ENCODE measurements at places on chromosomes 1 and 21.
A peak's percentile ranks its signal among the peaks of the same experiment; 100 is the strongest.

DNA sequence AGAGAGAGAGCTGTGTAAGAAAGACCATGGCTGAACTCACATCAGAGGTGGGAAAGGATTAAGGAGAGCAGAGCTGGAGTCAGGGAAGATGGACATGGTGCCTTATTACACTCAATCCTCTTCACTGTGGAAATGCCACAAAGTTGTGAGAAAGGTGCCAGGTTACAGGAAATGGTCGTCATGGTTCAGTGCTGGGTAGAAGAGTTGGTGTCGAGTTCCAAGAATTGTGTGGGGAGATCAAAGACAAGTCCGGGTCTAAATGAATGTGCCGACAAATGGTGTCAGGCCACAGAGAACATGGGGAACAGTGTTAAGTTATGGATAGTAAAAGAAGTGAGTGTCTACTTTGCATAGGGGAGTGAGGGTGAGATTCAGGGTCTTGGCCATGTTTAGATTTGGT, 40.9 kb downstream of the LAMC2 start:
- DNase-seq, result no peak
- H3K4me3 ChIP-seq, result no peak overlapping the region
- H3K27me3 ChIP-seq, result 0 out of 2 replicates have a peak, but pooled peaks cover 1% of the 10 kb centered on the region
- H3K4me1 ChIP-seq, result peaks cover 46% of the 10 kb centered on the region
- no peak overlapping the region for H3K27ac ChIP-seq

- H3K27ac ChIP-seq, result no peak overlapping the region
- H3K36me3 ChIP-seq, result no peaks in the 10 kb centered on the region
- H3K4me1 ChIP-seq, result peaks cover 7% of the 10 kb centered on the region
Measured at GRCh38 chr1:24253571-24253970, 65.6 kb upstream of the GRHL3 start.

DNA sequence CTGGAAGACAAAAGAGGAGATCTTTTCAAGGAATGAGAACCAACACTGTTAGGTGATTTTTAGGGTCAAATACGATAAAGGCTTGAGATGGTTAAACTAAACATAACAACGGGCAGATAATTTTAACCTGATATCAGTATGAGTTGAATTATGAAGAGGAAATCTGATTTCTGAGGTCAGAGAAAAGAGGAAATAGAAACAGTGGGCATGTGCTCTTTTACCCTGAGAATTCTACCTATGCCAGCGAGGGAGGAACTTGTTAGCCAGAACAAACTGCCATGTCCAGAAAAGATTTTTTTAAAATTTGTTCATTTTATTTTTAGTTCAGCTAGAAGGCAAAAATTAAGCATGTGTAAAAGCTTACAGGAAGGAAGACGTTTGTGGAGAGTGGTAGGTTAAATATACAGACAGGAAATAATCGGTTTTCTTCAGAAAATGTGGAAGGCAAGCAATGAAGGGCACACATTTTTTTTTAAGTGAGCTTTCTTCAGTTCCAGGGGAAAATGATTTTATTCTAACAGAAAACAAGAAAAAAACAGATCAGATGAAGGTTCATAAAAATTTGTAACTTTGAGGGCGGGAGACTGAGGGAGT, 1745.3 kb downstream of the MRPL39 start:
- no peaks in the 10 kb centered on the region for H3K36me3 ChIP-seq
- H3K27me3 ChIP-seq, result no peaks in the 10 kb centered on the region

DNA sequence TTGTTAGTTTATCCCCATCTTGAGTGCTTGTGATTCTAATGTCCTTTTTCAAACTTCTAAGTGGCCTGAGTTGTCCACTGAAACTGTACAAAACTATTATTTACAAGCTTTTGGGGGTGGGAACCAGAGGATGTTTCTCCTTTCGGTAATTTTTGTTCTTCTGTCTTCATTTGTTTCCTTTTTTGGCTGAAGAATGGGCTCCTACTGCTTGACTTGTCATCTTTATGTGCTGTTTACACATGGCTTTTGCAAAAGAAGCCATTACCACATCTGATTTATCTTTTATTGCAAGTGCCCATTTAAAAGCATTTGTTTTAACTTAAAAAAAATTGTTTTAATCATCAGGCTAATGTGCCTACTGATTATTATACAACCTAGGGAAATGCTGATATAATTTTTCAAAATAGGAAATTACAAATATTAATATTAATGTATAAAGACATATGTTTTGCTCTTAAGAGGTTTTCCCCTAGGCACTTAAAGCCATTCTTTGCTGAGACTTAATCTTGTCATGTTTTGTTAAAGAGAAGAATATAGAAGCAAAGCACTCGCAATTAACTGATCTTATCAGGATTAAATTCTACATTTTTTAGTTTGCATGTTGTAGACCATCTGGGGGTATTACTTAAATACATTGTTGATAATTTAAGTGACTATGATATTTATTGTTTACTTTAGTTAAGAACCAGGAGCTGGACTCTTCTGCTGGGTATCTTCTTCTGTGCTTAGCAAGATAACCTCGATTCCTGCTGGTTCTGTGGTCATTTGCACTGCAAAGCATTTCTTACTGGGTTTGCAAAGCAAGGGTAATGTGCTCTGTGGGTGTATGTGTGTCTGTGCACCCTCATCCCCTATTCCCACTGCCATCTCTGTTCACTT, 40.1 kb downstream of the TMEM200B start:
- H3K36me3 ChIP-seq, result no peaks in the 10 kb centered on the region
- H3K4me1 ChIP-seq, result no peaks in the 10 kb centered on the region
- no peak for DNase-seq
- H3K4me3 ChIP-seq, result no peak overlapping the region
- no peak overlapping the region for H3K27ac ChIP-seq

DNA sequence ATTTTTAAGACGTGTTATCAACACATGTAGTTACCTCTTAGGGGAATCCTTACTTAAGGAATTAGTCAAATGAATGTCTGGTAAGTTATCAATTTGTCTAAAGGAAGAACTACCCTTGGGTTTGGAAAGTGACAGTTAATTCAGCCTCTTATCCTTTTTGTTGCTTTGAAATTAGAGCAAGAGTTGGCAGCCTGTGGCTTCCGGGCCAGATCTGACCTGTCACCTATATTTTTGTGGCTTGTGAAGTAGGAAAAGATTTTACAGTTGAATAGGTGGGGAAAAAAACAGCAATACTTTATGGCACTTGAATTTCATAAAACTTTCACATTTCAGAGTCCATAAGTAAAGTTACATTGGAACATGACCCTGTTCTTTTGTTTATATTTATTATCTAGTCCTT, 5.5 kb downstream of the MRPS6 start:
- no peak overlapping the region for H3K4me3 ChIP-seq
- H3K27ac ChIP-seq, result peak overlapping the region; percentile 16
- no peak for DNase-seq
- no peaks in the 10 kb centered on the region for H3K27me3 ChIP-seq
- peaks cover 79% of the 10 kb centered on the region for H3K36me3 ChIP-seq

DNA sequence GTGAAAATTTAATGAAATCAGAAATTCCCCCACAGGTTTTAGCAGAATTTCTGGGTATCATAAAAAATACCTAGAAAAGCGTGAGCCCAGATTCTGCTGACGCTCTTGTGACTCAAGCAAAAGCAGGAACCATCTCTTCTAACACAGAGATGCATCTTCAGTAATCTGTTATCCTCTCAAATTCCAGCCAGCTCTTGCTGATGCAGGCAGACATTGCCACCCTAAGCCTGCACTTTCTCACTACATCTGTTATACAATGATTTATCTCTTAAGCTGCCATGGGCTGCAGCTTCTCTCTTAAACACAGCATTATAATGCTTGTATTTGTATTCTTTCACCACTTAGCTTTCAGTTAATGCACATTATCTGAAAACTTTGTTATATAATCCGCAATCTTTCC, 113.0 kb upstream of the RGS1 start:
- H3K27ac ChIP-seq, result no peak overlapping the region
- H3K27me3 ChIP-seq, result peaks cover 9% of the 10 kb centered on the region
- no peaks in the 10 kb centered on the region for H3K36me3 ChIP-seq
- no peak for DNase-seq
- no peaks in the 10 kb centered on the region for H3K4me1 ChIP-seq
- no peak overlapping the region for H3K4me3 ChIP-seq

- H3K27ac ChIP-seq, result no peak overlapping the region
- H3K36me3 ChIP-seq, result no peaks in the 10 kb centered on the region
- H3K4me1 ChIP-seq, result no peaks in the 10 kb centered on the region
- H3K4me3 ChIP-seq, result no peak overlapping the region
- no peaks in the 10 kb centered on the region for H3K27me3 ChIP-seq
Measured at GRCh38 chr1:232620356-232620969, 9.5 kb downstream of the SIPA1L2 start.

DNA sequence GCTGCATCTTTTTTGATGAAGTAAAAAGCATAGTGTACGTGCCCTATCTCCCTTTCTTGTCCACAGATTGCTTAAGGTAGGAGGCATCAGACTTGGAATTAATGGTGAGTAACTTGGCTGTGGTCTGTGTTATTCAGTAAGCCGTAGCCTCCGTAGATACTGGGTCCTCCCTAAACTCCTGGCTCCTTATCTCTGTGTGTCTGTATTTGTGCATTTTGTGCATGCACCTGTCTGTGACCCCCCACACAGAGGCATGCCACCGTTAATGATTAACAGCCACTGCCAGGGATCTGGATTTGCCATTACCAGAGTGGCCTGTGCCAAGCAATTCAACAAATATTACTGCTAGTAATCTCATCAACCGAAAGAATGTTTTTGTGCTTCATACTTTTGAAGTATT, 31.9 kb downstream of the MAP3K21 start:
- H3K27me3 ChIP-seq, result peaks cover 8% of the 10 kb centered on the region
- H3K4me3 ChIP-seq, result no peak overlapping the region
- no peaks in the 10 kb centered on the region for H3K36me3 ChIP-seq
- H3K27ac ChIP-seq, result no peak overlapping the region

- no peaks in the 10 kb centered on the region for H3K4me1 ChIP-seq
- H3K27ac ChIP-seq, result no peak overlapping the region
- peaks cover 16% of the 10 kb centered on the region for H3K27me3 ChIP-seq
- no peak overlapping the region for H3K4me3 ChIP-seq
Measured at GRCh38 chr1:17828991-17829390, 73.9 kb downstream of the ACTL8 start.

GRCh38 chr1:229951856-229952534, 115.0 kb upstream of the GALNT2 start:
- no peaks in the 10 kb centered on the region for H3K4me1 ChIP-seq
- no peak for DNase-seq
- no peaks in the 10 kb centered on the region for H3K36me3 ChIP-seq
- no peak overlapping the region for H3K4me3 ChIP-seq

- peaks cover 37% of the 10 kb centered on the region for H3K4me1 ChIP-seq
- DNase-seq, result no peak
- peaks cover 4% of the 10 kb centered on the region for H3K27me3 ChIP-seq
- 0 out of 2 replicates have a peak, but pooled peaks cover 3% of the 10 kb centered on the region for H3K36me3 ChIP-seq
- no peak overlapping the region for H3K4me3 ChIP-seq
- no peak overlapping the region for H3K27ac ChIP-seq
Measured at GRCh38 chr1:61152066-61152465, 69.7 kb downstream of the NFIA start.

DNA sequence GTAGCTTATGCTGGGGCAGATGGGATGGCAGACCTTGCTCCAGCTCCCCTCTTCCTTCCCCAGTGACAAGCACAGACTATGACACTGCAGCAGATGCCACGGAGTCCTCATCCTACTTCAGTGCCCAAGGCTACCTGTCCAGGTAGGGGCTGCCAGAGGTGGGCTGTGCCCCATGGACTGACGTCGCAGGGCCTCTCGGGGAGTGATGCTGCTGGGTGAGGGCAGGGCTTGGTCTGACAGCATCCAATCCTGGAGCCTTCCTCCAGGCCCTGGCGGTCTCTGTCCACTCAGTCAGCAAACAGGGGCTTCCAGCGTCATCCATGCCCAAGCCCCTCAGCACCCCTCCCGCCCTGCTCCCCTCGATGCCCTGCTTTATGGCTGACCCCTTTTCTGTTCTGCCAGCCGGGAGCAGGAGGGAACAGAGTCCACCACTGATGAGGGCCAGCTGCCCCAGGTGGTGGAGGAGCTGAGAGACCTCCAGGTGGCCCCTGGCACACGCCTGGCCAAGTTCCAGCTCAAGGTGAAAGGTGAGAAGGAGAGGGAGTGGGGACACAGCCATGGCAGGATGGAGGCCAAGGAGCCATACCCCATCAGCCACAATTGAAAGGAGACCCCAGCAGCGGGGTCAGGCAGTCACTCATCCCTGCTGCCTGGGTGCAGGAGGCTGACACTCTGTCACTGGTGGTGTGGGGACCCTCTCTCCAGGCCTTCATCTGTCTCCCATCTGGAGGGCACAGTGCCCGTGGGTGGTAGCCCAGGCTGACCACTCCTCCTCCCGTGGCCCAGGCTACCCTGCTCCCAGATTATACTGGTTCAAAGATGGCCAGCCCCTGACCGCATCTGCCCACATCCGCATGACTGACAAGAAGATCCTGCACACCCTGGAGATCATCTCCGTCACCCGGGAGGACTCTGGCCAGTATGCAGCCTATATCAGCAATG, 73.6 kb downstream of the TRIM11 start:
- H3K27ac ChIP-seq, result no peak overlapping the region
- no peaks in the 10 kb centered on the region for H3K36me3 ChIP-seq
- no peaks in the 10 kb centered on the region for H3K27me3 ChIP-seq

DNA sequence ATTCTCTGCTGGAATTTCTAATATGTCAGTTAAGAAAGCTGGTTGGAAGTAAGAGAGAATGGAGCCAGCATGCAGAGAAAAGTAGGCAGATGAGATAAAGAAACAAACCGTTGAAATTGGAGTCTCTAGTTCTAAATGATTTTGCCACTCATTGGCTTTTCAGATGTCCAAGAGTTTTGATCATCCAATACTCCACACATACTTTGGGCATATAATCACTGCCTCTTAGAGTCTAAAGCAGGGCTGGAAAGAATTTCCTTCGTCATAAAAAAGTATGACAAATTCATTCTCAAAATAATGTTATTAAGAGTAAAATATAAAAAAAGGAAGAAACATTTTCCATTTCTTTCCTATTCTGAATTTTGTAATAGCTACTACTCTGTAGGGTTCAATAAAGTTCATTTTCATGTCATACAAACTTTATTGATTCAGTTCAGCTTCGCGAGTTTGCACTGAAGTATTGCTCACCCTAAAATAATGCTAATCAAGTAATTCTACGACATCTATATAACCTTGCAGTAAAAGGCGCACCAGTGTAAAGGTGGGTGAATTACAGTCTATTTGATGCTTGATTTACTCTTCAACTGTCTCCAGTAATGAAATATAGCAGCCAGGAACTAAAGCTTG, 1556.6 kb downstream of the NCAM2 start:
- no peak for DNase-seq
- peaks cover under 1% of the 10 kb centered on the region for H3K36me3 ChIP-seq
- H3K4me1 ChIP-seq, result no peaks in the 10 kb centered on the region
- H3K27ac ChIP-seq, result no peak overlapping the region

- peaks cover 38% of the 10 kb centered on the region for H3K4me1 ChIP-seq
- peak; percentile 22 for DNase-seq
- no peak overlapping the region for H3K4me3 ChIP-seq
- no peaks in the 10 kb centered on the region for H3K36me3 ChIP-seq
- peak overlapping the region; percentile 34 for H3K27ac ChIP-seq
Measured at GRCh38 chr1:117392771-117393170, 25.5 kb downstream of the MAN1A2 start.

GRCh38 chr1:108182959-108183700, 17.0 kb downstream of the SLC25A24 start:
- peaks cover 2% of the 10 kb centered on the region for H3K27me3 ChIP-seq
- no peak for DNase-seq
- H3K36me3 ChIP-seq, result peaks cover 65% of the 10 kb centered on the region
- peaks cover 11% of the 10 kb centered on the region for H3K4me1 ChIP-seq
- H3K4me3 ChIP-seq, result no peak overlapping the region

- H3K27me3 ChIP-seq, result peaks cover 6% of the 10 kb centered on the region
- no peaks in the 10 kb centered on the region for H3K36me3 ChIP-seq
- H3K27ac ChIP-seq, result peak overlapping the region; percentile 99
- DNase-seq, result no peak
- H3K4me1 ChIP-seq, result peaks cover 17% of the 10 kb centered on the region
- H3K4me3 ChIP-seq, result peak overlapping the region; percentile 87
Measured at GRCh38 chr1:27724961-27725373, 794 bp upstream of the FAM76A start.
